ENCODE measurements at places on chromosomes 1 and 21. TPM values are rescaled to one million over a fixed set of nuclear protein-coding genes. Genes with fewer than 3 reads are reported as not detected.

The GOLT1A gene
- 0.46 TPM for polyA plus RNA-seq

The EXTL1 gene
- polyA plus RNA-seq: 0.13 TPM

The PWP2 gene
- polyA plus RNA-seq: 29.5 TPM

DNA sequence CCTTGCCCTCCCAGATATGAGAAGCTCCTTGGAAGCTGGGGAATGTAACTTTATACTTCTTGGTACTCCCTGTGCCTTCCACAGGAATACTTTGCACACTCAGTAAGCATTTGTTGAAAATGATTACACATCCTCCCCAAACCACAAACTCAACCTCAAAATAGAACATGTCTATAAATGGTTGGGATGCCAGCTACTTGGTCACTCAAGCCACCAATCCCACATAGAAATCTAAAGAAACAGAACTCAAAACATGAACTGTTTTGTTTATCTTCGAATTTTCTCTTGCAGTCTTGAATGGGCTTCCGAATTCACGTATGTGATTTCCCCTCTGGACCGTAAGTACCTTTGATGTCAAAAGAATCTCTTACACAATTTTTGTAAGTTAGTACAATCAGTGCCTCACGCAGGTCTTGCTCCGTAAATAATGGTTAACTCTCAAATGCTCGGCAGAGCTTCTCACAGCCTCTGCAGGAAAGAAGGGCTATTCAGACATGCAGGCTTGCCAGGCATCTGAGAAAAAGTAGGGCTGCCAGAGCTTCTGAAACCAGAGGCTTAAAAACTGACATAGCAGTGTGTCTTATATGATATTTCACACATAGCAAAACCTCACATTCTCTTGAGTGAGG is 26.9 kb downstream of the SORT1 start:
- DNase-seq: peak; percentile 9

DNA sequence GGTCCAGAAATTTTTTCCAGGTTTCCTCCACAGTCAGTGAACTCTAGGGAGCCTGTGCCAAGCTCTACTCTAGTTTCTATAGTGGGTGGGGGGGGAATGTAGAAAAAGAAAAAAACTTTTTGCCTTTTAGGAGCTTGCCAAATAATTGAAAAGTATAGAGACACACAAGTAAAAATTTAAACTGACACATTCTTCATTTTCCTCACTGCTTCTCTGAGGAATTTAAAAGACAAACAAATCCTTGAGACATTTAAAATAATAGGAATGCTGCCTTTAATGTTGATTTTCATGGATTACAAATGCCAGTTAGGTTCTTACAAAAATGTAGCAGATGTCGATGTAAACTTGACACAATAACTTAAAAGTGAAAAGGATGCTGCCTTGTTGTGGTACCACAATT is 241.9 kb downstream of the DNM3 start:
- no peak for DNase-seq

- no peak for DNase-seq
Observed at GRCh38 chr1:157519451-157519850, 32.9 kb downstream of the FCRL5 start.

GRCh38 chr1:17507915-17508314 is 31.6 kb upstream of the ARHGEF10L start:
- DNase-seq: no peak

Measured in keratinocyte (primary cell).